GM13977 (cell line): ENCODE measurements at places on chromosomes 5 and 9.

DNA sequence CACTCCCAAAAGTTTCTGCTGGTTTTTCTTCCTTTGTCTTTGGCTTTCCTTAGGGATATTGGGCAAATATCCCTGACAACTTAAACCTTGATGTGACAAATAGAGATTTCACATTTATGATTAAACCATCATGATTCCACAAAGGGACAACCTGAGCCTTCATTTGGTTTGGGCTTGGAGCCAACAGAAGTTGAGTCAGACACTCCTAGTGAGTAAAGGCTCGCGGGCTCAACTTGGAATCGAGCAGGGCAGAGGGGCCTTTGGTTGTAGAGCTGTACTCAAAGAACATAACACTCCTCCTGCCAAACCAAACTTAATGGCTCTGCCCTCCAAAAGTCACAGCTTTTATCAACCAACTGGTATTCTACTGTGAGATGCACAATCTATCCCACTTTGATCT is 290.2 kb upstream of the MAP3K1 start:
- no peak for DNase-seq

DNA sequence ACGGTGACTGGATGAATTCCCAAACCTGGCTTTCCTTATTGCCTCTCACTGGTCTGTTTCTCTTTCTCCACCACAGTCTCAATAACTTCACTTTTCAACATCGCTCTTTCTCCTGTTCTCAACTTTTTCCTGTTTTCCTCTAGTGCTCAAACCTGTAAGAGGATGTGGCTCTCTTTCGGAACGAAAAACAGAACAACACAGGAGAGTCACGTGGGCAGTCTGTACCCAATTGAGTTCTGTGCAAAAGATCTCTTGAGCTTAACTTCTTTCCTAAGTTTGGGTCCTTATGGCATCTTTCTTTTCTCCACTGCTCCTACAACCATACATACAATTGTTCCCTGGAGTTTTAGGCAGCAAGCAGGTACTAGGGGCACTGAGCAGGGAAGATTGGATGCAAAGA is 8.9 kb downstream of the HAVCR1 start:
- DNase-seq, result no peak

DNA sequence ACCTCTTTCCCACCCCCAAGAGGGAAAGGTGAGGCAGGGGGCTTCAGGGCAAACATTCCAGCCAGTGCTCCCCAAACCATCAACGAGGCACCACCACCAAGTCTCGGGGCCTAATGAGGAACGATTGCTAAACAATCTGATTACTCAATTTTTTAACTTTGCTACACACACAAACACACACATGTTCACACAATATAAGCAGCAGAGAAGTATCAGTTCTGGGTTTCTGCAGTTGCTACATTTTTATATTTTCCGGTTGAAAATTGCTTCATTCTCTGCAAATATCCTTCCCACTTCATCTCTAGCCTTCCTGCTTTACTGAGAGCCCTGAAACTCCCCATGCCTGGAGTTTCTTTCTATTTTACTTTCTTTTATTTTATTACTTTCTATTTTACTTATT is 60.2 kb downstream of the FEM1C start:
- DNase-seq, result no peak

GRCh38 chr5:136396886-136397285 is 31.5 kb upstream of the TRPC7 start:
- no peak for DNase-seq

GRCh38 chr5:14851050-14851419 is 20.5 kb downstream of the ANKH start:
- DNase-seq, result no peak

DNA sequence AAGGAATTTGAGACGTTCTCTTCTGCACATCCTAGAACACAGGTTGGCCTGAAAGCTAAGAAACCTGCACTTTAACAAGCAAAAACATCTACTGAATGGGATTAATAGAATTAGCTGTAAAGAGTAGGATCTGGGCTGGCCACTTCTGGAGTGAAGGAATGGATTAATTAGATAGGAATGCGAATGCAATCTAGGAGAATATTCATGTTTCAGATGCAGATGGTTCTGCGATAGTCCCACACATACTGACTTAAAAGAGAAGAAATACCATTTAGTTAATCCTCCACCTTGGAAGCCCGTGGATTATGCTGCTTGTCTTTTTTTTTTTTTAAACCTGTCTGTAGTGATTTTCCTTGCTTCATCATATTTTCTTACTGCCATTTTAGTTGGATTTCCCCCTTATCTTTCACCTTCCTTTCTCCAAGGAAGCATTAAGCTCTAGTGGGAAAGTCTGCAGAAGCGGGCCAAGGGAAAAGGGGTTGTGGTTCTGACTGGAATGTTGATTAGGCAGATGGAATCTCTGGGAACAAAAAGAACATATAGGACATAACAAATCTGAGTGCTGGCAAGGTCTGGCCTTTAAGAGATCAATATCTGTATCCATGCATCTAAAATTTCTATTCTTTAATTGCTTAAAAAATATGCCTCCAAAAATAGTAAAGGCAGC is 152.4 kb downstream of the ALDH1A1 start:
- no peak for DNase-seq

DNA sequence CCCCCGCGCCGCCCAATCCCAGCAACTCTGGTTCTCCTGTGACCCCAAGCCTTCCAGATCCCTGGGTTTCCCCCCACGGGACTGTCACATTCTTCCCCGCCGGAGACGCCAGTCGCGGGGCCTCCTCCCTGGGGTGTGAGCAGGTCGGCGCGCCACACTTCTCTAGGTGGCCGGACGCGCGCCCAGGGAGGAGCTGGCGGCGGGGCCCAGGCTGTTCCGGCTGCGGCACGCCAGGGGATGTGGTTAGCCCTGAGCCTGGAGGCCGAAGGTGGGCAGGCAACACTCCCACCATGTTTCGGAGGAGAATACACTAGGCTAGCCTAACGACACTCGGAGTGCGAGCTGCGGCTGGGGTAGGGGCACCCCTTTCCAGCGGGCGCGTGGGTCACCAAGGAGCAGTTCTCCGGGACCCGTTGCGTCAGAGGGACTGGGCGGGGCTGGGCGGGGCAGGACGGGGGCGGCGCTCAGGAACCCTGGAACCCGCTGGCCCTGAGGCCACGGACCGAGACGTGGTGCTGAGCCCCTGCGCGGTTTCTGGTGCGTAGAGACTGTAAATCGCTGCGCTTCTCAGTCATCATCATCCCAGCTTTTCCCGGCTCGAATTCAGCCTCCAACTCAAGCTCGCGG is at the start of gene SLC27A6:
SLC27A6 (plus strand) TSS at position 478 of the 627 bp plus-strand sequence. CDS start 650 bp downstream, outside the sequence.
- no peak for DNase-seq

- no peak for DNase-seq
Measured at GRCh38 chr5:112217843-112218579, 201.1 kb downstream of the EPB41L4A start.

- DNase-seq, result no peak
Measured at GRCh38 chr5:174612686-174613085, 111.7 kb upstream of the MSX2 start.

DNA sequence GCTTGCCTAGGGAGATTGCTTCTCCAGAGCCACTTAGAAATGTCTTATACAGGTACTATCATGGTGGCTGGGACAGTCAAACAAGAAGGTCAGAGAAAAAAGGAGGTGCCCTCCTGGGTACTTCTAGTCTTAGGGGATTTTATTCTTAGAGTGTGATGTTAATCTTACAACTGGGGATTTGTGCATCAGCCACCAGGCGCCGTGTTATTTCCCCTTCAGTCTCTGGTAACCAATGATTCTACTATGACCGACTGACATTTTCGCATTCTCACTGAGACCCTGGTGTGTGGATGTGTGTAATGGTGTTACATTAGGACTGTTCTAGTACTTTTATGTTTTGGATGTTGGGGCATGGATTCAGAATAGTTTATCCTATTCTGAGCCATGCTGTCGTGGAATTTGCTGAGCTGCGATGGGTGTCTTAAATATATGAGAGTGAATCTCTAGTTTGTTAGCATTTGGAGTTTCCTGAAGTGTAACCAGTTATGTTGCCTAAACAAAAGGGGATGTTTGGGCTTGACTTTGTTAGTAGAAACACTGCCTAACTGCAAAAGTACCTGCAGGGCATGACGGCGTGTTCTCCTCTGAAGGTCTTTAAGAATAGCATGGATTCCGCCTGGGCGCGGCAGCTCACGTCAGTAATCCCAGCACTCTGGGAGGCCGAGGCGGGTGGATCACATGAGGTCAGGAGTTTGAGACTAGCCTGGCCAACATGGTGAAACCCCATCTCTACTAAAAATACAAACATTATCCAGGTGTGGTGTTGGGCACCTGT is 175.2 kb upstream of the DAP start:
- DNase-seq, result no peak

DNA sequence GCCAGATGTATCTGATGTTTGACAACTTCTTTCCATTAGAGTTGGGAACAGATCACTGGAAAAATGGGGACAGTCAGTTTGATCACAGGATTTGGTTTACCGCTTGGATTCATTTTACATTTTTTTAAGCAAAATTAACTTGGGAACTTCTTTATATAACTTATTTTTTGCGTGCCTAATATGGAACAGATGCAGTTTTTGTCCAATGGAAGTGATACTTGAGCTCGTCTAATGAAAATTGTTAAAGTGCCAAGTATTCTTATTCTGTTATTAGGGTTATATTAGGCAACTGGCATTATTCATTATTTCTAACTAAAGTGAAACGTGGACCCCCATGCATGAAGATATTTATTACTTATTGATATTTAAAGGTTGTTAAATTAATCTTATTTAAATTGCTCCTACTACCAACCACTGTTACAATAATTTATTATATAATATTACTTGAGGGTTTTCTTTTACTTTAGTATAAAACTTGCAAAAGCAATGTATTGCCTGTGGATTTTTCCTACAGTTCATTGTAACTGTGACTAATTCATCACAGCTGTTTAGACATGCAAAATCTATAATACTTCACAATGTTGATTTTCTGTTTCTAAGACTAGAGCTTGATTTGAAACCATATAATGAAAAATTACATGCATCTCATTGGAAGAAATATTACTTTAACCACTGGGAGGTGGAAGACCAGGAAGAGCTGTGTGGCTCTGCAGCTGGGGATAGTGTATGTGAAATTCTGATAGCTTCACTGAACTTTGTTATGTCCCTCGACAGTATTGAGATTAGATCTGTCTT is 787.3 kb upstream of the WWC1 start:
- no peak for DNase-seq

DNA sequence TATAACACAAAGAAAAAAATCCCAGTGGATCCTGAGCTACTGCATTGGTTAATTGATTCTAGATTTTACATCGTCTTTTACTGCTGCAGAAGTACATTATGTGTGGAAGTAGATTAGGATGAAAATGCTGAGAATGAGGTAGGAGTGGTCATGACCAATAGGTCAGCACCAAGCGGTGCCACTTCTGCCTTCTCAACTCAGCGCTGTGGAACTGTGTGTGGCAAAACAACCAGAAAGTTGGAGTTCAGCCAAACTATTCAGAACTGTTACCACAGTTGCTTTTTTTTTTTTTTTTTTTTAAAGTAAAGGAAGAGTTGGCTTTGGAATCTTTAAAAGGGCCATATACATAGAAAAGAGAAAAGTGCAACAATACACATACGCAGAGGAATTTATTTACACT is 24.2 kb downstream of the POU5F2 start:
- DNase-seq, result no peak

- DNase-seq, result no peak
Measured at GRCh38 chr5:106135473-106135872, 1535.3 kb downstream of the EFNA5 start.

GRCh38 chr9:109640580-109641371 is 139.2 kb upstream of the PALM2AKAP2 start:
- peak; percentile 14 for DNase-seq

- no peak for DNase-seq
Measured at GRCh38 chr5:174596429-174596828, 128.0 kb upstream of the MSX2 start.
